Bronchial epithelial cell (primary cell): ENCODE measurements at places on chromosomes 12 and 14.
A peak's percentile ranks its signal among the peaks of the same experiment; 100 is the strongest.

DNA sequence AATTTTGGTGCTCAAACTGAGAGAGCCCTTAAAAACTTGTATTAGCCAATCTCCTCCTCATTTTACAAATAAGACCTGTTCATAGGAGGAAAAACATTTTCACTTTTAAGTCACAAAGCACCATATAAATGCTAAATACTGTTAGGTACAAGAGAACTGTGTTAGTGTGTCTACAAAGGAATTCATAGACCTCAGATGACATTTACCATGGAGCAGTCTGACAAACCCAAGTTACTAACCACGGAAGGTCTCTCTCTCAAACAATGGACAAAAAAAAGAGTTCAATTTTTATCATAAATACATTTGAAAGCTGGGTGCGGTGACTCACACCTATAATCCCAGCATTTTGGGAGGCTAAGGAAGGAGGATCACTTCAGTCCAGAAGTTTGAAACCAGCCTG, 10.0 kb downstream of the SBNO1 start:
- DNase-seq = no peak

- DNase-seq = peak; percentile 50
Observed at GRCh38 chr12:28998662-28999120, 150.4 kb upstream of the FAR2 start.

GRCh38 chr14:74836251-74836960, 39.5 kb downstream of the PROX2 start:
- no peak for DNase-seq

DNA sequence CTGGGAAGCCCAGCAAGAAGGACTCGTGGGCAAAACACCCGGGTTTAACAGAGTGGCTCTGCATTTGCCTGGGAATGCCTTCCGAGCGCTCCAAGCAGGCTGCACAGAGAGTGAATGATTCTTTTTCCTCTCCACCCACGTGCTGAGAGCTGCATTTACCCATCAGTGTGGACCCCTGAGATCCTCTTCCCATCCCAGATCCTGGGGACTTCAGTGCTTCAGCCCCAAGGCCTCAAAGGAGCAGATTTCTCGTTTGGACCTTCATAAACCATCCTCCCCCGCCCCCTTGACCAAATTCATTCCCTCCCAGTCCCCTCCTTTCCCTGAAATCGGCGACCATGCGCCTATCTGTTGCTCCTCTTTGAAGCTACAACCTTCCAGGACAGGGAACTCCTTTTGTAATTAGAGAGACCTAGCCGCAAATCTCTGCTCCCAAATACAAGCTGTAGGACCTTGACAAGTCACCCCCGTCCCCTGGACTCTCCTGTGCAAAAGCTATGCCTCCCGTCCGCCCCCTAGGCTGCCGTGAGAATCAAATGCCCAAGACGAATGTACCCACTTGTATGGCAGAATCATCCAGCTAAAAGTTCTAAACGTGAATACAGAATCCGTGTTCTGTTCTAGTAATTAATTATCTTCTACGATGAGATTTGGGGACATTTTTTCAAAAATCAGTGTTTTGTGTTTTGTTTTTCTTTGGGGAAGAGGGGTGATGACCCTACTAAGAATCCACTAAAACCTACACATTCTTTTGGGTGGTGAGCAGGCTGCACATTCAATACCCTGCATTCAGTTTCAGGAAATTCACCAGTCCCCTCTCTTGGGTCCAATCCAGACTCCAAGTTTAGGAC, 8.8 kb downstream of the TBX5 start:
- DNase-seq = no peak

DNA sequence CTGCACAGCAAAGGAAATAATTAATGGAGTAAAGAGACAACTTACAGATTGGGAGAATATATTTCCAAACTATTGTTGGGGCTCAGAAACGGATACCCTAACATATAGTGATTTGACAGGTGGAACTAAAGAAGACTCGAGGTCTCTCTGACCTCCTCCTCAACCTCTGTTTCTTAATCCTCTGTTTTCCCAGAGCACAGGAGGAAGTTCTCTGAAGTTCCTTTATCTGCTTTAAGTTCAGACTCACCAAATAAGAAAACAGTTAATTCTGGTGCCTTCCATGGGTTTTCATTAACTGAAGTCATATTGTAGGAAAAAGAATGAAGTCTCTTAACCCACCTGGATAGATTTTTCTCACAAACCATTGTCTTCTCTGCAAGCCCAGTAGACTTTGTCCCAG, 29.2 kb downstream of the CLEC2D start:
- no peak for DNase-seq

DNA sequence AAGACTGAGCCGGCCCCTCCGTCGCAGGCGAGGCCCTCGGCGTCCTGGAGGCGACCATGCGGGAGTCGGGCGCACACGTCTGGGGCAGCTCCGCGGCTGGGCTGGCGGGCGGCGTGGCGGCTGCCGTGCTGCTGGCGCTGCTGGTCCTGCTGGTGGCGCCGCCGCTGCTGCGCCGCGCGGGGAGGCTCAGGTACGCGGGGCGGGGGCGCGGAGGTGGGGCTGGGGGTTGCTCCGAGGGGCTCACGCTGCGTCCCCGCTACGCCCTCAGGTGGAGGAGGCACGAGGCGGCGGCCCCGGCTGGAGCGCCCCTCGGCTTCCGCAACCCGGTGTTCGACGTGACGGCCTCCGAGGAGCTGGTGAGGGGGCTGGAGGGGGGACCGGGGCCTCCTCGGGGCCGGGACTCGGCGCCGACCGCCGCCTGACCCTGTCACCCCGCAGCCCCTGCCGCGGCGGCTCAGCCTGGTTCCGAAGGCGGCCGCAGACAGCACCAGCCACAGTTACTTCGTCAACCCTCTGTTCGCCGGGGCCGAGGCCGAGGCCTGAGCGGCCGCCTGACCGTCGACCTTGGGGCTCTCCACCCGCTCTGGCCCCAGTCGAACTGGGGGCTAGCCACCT, 7.8 kb downstream of the AMN start:
- DNase-seq = no peak

GRCh38 chr12:65699251-65699650, 125.0 kb upstream of the HMGA2 start:
- peak; percentile 68 for DNase-seq

DNA sequence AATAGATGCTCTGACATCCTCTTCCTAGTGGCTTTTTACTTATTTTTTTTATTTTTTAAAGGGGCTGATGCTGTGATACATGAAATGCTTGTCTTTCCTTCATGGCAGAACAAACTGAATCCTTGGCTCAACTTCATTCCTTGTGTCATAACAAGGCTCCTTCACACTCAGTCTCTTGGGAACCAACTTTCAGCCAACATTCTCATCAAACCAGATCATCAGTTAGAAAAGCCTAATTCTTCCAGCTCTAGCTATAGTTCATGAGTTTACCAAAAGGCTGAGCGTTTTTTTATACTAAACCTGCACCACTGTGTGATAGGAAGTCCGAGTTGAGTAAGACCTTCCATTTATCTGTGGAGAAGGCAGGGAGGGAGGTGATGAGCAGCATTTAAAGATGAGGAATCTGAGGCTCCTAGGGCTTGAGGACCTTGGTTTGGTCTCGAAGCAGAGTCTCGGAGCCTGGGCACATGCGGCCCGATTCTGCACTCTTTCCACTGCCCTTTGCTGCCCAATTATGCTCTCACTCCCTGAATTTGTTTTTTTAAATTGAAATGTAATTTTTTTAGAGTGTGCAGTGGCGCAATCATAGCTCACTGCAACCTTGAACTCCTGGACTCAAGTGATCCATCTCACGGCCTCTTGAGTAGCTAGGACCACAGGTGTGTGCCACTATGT, 8.2 kb downstream of the GPRC5D start:
- DNase-seq = no peak

DNA sequence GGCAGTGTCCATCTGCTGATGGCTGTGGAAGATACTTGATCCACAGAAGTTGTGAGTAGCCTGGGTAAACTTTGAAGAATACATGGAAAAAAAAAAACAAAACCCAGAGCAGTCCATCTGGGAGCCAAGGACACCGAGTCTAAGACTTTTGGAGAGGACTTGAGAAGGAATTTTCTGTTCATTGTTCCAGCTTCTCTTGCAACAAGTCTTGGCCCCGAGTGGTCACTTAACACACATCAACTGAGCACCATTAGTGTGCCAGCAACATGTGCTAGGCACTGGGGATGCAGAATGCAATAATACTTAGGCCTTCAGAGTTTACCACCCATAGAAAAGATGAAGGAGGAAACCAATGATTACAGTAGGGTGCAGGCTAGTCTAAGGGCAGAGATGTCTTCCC, 266.7 kb downstream of the EMP1 start:
- DNase-seq = no peak
